ENCODE measurements at places on chromosomes 2 and 18.

DNA sequence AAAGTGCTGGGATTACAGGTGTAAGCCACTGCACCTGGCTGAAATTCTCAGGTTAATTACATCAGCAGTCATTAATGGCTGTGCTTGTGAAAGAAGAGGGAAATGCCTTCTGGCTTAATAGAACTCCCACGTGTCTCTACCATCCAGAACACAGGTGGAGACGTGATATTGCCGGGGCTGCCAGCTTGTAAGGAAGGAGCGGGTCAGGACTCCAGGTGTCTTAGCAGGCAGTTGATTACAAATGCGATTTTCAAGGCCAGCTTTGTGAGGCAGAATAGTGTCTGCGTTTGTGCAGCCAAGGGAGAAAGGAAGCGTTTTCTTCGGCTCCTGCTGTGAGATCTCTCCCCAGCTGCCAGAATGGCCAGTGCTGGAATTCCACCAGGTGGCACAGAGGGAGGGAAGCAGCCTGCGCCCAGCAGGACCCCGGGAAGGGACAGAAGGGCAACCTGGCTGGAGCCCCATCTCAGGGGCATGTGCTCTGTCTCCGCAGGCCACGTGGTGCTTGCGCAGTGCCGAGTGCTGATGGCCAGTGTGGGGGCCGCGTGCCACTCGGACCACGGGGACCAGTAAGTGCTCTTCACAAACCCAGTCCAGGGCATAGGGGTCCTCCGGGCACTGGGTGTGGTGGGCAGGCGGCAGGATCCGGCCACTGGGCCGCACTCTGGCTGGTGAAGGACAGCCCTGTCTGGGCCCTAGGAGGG is 3.7 kb upstream of the ESPNL start:
- no peak for DNase-seq

DNA sequence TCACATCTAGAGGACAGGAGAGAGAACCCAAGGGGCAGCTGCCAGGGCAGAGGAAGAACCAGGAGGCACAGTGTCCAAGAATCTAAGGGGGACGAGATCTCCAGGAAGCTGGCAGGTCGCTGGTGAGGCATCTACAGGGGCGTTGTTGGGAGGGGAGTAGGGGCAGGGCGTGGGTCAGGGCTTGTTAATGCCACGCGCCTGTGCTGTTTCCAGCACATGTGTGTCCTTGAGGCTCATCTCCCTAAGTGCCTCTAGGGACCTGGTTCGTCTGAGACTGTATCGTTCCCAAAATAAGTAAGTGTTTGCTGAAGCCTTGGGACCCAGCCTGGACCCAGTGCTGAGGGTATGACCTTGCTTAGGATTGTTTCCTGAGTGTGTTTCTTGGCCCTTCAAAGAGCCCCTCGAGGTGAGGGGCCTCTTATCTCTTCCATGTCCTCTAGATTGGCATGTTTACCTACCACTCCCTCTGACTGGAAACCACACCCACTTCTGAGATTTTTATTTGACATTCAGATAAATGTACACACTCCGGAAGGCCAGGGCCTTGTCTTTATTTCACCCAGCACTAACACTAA is 22.2 kb downstream of the HK2 start:
- DNase-seq, result no peak

DNA sequence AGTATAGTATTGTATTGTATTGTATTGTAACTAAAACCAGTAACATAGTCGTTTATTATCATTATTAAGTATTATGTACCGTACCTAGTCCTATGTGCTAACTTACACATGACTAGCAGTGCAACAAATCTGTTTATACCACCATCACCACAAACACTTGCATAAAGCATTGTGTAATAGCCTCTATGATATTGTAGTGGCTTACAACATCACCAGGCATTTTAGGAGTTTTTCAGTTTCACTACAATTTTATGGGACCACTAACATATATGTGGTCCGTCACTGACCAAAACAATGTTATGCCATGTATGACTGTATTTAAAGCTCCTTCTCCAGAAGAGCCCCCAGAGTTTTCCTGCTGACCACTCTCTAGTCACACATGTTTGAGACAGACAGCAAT is 306.2 kb downstream of the SETBP1 start:
- no peak for DNase-seq

DNA sequence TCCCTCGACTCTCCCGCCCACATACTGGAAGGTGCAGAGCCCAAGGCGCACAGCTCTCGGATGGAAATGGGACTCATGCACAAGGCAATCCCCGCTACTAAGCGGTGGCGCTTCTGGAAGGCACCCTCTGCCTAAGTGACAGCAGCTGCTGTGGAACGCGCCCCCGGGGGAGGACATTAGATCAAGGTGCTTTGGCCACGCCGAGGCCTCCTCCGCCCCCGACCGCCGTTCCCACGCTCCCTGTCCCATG is 202 bp downstream of the MCEE start:
- no peak for DNase-seq

DNA sequence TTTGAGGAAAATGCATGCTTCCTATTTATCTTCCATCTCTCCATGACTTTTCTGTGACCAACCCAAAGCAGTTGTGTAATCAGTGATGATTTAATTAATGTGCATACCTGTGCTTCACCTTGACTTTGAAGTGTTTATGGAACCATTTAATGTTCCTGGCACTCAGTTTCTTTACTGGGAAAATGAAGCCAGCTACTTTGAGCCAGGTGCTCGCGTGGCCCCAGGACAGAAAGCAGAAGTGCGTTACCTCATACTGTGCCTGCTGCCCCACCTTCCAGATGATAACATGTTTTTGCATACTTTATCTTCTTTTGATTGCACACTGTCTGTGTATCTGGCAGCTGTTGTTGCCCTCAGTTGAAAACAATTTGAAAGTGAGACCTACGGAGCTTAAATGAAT is 61.3 kb downstream of the PMAIP1 start:
- DNase-seq, result no peak

DNA sequence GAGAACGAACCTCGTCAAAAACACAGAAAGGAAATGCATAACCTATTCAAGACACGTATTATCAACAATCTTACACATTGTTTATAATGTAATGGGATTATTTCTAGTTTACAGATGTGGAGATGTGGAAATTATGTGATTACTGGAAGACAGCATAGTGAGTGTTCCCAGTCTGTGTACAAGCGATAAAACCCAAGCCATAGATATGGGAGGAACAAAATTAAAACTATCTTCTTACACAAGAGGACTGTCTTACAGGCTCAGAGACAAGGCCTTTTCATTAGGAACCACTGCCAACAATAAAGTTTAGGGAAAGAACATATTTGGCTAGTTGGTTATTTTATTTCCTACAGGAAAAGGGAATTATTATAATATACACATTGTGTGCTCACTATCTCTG is 20.3 kb downstream of the COBLL1 start:
- no peak for DNase-seq

GRCh38 chr2:98551316-98551715 is 57.0 kb downstream of the COA5 start:
- DNase-seq, result no peak

DNA sequence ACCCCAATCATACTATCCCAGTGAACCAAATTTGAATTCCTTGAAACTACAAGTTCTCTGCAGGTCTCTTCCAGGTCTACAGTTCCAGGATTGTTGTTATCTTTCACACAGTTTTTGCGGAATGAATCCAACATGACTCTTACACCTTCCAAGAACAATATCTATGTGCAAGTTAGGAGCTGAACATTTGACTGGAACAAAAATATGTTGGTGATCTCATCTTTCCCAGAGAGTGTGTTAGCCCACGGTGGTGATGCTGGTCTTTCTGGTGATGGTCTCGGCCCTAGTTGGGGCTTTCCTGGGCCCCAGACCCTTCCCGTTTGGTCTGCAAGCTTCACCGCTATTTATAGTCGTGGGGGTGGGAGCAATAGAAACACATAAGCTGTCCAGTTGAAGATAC is 173.7 kb downstream of the TPGS2 start:
- DNase-seq, result no peak

DNA sequence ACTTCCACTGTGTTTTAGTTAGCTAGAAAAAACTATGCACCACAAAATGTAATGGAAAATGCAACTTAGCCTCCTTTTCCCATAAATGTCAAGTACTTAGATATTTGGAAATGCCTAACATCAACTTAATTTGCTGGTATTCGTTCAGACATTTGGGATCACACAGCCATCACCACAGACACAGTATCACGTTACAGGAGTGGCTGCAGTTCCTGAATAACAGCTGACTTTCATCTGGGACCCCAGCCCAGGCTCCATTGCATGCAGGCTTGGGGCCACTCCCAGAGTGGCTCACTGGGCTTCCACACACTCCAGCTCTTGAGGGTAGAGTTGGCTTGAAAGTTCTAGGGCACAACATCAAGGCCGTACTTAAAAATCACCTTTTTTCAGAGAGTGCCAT is 9.3 kb downstream of the TMEM182 start:
- DNase-seq, result no peak

- DNase-seq, result no peak
These were observed 626.9 kb upstream of the PKDCC start for GRCh38 chr2:41420872-41421271.

- DNase-seq, result no peak
These were observed 145.0 kb downstream of the DCC start for GRCh38 chr18:52484977-52485376.

GRCh38 chr2:33958591-33958990 is 359.5 kb upstream of the FAM98A start:
- DNase-seq, result no peak

GRCh38 chr2:172090044-172090961 is 5.0 kb downstream of the DLX1 start:
- DNase-seq, result no peak

DNA sequence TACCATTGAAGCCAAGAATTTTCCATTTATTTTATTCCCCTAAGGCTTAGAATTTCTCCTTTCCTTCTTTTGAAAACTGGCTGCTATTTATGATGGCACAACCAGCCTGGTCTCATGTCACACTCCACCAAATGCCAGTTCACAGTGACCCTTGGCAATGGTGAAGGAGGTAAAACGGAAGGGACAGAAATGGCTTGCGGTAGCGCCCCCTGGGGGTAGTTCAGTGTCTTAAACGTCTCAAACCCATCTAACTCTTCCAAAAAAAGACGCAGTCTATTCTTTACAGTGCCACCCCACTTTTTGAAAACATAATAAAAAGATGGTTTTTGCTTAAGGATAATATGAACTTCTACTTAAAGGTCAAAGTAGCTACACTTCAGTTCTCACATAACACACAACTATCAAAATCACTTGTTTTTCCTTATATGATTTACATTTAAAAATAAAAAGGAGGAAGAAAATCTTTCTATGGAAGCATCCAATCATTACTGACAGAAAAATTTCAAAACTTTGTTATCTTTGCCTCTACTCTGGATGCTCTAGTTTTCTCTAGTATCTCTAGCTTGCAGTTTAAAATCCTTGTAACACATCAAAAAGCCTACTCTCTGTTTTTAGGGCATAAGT is 28.0 kb downstream of the PNO1 start:
- DNase-seq, result peak; percentile 10

GRCh38 chr18:11324956-11325882 is 175.8 kb upstream of the PIEZO2 start:
- no peak for DNase-seq

DNA sequence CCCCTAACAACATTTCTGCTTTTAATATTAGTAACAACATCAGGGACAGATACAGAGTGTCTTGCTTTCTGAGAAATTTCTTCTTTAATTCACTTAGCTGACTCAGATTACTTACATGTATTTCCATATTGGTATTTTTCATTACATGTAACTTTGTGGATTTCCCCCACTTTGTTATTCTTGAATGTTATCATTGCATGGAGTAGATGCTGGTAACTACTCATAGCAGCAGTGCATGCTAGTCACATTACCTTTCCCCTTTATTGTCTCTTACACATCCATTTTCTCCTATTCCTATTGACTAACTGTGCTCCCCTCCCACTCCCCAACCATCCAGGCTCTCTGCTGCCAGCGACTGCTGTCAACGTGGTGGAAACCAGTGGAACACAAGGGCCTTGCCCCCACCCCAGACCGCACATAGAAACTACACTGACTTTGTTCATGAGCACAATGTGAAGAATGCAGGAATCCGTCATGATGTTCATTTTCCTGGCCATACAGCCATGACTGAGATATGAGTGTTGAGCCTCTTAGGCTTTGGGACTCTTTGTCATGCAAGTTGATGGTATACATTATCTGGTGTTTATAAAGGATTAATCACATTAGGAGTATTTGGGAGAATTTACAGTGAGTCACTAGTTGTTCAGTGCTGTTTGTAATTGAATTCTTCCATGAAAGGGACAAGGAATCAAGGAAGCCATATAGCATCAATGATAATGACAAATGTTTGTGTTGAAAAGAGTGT is 91.0 kb downstream of the EPB41L5 start:
- DNase-seq, result no peak

GRCh38 chr2:71860381-71860926 is 287.2 kb downstream of the CYP26B1 start:
- DNase-seq, result no peak

DNA sequence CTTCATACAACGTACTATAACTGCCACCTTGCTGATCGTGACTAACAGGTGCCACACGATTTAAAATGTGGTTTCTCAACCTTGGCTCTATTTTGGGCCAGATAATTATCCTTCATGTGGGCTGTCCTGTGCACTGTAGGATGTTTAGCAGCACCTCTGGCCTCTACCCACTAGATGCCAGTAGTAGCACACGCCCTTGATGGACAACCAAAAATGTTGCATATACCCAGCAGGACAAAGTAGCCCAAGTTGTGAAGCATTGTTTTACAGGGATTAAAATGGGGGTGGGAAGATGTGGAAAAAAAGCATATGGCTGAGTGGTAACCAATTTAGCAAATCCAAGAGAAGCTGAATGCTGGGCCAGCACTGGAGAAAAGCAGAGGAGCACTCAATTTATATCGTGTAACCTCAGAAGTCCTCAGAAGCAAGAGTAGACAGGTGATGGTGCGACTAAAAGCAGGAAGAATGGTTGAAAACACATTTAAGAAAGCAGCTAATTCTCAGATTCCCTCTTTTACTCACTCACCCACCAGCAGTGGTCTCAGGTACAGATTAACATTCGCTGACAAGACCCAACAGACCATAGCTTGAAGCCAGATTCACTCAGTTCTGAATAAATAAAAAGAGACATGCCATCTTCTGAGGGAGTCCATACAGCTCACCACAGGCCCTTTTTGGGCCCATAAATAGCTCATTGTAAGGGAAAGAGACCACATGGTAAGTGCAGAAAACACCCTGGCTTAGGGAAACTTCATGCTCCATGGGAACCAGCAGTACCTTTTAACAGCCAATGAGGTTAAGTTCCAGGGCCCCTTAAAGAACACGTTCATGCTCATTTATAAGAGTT is 50.6 kb downstream of the RAPH1 start:
- DNase-seq, result peak; percentile 27

Measured in activated T-helper 1 cell treated with Interleukin-2 at 50 U/mL for 16 hours (primary cell).